ENCODE measurements at places on chromosomes 5 and 9. TPM values are rescaled to one million over a fixed set of nuclear protein-coding genes. Genes with fewer than 3 reads are reported as not detected.

DNA sequence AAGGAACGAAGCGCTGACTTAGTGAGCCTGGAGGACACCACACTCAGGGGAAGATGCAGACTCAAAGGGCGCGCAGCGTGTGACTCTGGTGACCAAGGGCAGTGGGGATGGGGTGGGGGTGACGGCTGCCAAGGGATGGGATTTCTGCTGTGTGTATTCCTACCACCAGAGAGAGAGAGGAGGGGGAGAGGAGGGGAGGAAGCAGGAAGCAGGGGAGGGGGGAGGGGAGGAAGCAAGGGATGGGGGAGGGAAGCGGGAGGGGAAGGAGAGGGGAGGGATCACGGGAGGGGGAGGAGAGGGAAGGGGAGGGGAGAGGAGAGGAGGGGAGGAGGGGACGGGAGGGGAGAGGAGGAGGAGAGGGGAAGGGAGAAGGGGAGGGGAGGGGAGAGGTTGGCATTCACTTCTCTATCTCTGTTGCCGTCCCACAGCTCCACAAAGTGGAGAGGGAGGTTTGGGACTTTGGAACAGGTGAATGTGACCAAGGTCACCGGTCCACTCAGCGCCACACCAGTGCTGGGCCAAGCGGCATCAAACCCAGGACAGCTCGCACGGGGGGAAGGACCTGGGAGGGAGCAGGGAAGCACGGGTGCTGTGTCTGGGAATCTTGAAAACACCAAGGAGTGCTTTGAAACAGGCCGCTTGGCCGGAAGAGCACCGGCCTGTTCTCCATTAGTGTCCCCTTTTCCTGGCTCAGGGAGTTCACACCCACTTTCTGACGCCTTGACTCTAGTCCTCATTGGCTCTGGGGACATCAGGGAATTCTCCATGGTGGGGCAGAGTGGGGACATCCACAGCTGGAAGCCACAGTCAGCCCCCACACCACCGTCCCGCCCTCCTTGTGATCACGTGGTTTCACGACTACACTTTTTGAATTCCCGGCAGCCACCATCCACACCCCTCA is 77.4 kb downstream of the VAV2 start:
- no peak for DNase-seq

GRCh38 chr5:29649321-29649720 is 1544.2 kb upstream of the CDH6 start:
- DNase-seq, result no peak

- DNase-seq, result peak; percentile 65
Measured at GRCh38 chr5:103041071-103041676, 78.8 kb downstream of the GIN1 start.

- DNase-seq, result peak; percentile 52
Measured at GRCh38 chr5:34452170-34452828, 203.8 kb upstream of the RAI14 start.

- no peak for DNase-seq
Measured at GRCh38 chr5:173745123-173745522, 128.7 kb upstream of the BOD1 start.

GRCh38 chr9:126672634-126673284 is 59.0 kb downstream of the LMX1B start:
- no peak for DNase-seq

DNA sequence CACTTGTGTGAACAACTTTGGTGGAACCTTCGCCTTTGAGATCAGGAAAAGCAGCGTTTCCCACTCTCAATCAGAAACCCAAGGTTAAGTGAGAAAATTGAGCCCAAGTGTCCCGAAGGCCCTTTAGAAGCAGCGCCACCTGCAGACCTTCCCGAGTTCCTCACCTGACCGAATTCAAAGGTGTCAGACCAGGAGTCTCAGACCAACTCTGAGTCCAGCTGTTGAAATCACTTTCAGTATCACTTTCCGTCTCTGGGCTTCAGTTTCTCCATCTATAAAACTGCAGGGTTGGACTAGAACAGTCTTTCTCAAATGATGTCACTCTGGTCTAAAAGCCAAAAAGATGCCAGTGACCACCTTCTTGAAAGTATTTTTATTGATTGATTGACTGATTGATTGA is 31.7 kb upstream of the GRHPR start:
- no peak for DNase-seq

DNA sequence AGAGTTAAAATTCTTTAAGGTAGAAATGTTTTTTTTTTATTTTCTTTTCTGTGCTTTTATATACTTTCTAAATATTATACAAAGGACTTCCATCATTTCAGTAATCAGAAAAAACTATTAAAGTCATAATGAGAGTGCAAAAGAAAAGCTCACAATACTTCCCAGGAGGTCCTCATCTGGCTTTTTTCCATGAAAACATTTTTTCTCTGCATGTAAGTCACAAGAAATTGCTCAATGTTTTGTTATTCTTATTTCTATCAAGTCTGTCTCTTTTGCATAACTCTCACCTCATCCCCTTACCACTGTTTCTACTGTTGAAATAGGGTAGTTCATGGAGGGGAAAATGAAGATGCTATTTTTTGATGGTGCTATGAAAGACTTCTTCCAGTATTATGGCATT is 375.0 kb downstream of the TMEM232 start:
- DNase-seq, result no peak

- DNase-seq, result no peak
Measured at GRCh38 chr5:38582975-38583319, 26.5 kb upstream of the LIFR start.

DNA sequence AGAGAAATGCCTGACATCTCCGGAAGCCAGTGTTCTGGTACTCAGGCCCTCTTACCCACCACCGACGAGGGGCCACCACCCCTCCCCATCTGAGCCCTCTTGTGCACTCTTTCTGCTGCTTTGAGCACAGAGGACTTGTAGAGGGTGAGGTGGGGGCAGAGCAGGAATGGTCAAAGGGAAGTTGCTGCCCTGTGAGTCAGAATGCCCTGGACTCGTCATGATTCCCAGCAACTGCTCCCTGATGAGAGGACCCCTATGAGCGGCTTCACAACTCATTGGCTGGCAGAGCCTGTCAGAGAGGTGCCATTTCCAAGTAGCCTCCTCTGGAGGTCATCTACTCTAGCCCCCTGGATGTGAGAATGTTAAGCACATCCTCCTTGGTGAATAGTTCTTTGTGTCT is 845 bp downstream of the ECSCR start:
- peak; percentile 79 for DNase-seq

DNA sequence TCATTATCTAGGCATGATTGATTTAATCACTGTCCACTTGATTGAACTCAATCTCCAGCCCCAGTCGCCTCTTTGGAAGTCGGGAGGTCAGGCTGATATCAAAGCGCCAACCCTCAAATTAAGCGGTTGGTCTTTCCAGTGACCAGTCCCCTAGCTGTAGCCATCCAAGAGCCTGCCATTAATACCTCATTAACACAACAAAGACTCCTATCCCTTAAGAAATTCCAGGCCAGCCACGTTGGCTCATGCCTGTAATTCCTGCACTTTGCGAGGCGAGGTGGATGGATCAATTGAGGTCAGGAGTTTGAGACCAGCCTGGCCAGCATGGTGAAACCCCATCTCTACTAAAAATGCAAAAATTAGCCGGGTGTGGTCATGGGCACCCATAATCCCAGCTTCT is 27.4 kb upstream of the GCNT1 start:
- no peak for DNase-seq

GRCh38 chr5:153276151-153276550 is 214.3 kb upstream of the GRIA1 start:
- no peak for DNase-seq

GRCh38 chr9:69812068-69813000 is 8.3 kb upstream of the CFAP95 start:
- no peak for DNase-seq

The TMEM252 gene
- total RNA-seq, result not detected

The CDH6 gene
- total RNA-seq, result 232 TPM

The CCL19 gene
- not detected for total RNA-seq

The FST gene
- 141 TPM for total RNA-seq

The HACD4 gene
- 2.8 TPM for total RNA-seq

The PANK3 gene
- total RNA-seq, result 37.5 TPM

The DIMT1 gene
- 46.4 TPM for total RNA-seq

The F2RL1 gene
- 9.4 TPM for total RNA-seq

The OTULIN gene
- 20.3 TPM for total RNA-seq

The RGP1 gene
- total RNA-seq, result 10.2 TPM

The C9 gene
- not detected for total RNA-seq

The IFNA2 gene
- not detected for total RNA-seq

Data from IMR-90 (cell line).